Stimulated activated CD4-positive, alpha-beta T cell treated with anti-CD3 and anti-CD28 coated beads, TNF-alpha, amount 100 ng/mL, for 1 hour (primary cell): ENCODE measurements at places on chromosomes 16 and 17.

- no peak for DNase-seq
Measured at GRCh38 chr17:65780111-65780510, 218.7 kb upstream of the AXIN2 start.

DNA sequence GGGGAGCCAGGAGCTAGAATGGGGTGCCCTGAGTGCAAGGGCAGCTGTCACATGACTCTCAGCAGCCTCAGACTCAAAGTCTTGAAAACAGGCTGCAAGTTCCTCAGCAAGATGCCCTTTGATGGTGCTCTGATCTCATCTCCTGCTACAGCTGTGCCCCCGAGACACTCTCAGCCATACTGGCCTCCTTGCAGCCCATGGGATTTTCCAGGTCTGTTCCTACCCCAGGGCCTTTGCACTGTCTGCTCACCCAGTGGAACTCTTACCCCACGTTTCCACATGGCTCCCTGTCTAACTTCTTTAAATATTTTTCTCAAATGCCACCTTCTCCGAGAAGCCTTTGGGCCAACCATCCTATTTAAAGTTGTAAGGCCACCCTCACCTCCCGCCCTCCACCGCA is 146.9 kb downstream of the C16orf95 start:
- no peak for DNase-seq

DNA sequence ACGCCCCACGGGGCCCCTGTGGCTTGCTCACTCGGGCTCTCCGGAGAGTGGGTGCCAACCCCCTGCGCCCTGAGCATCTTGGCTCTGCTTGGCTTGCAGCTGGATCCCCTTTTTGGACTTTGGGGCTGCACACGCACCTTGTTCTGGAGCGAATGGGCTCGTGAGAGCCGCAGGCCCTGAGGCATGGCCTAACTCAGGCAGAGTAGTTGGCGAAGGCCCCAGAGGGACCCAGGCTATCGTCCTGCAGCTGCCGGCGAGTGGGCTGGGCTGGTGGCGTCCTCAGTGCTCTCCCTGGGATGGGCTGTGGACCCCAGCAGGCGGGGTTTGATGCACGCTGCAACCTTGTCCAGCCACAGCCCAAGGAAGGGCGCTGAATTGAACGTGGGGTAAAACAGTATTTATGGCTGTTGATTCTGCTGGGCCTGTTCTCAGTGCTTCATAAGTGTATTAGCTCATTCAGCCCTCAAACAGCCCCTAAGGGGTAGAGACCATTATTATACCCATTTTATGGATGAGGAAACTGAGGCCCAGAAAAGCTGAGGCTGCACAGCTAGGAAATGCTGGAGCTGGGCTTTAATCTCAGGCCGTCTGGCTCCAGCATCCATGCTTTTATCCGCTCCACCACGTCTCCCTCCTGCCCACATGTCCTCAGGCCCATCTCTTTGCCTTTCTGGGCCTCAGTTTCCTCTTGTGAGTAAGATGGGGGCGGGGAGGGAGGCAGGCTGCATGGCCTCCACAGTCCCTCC is 171.2 kb upstream of the CIBAR2 start:
- no peak for DNase-seq

DNA sequence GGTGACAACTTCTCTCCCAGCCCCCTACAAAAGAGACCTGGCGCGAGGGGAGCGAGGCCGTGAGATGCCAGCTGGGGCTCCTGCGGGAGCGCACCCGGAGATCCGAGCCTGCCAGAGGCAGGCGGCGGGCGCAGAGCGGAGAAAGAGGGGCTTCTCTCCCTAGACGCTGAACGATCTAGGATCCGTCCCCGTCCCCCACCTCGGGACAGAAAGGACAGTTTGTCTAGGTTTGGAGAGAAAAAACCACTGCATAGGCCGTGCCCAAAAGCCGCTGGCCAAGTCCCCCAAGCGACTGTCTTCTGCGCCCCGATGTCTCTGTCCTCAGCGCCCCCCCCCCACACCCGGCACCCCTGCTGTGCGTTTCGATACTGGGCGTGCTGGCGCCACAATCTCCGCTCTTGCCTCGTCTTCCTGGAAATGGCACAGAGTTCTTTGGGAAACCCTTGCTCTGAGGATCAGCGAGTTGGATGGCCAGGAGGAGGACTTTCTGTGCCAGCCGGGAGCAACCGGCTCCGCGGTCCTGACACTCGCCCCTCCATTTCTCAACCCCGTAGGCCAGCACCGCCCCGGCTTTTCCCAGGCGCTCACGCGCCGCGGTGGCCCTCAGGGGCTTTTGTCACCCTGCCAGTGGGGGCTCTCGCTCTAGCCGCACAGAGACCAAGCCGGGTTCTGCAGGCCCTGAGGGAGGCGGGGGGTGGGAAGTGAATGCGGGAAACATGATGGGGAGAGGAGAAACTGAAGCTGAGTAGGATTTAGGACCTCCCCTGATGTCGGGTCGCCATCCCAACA is 1.0 kb downstream of the SSTR2 start:
- DNase-seq: no peak

DNA sequence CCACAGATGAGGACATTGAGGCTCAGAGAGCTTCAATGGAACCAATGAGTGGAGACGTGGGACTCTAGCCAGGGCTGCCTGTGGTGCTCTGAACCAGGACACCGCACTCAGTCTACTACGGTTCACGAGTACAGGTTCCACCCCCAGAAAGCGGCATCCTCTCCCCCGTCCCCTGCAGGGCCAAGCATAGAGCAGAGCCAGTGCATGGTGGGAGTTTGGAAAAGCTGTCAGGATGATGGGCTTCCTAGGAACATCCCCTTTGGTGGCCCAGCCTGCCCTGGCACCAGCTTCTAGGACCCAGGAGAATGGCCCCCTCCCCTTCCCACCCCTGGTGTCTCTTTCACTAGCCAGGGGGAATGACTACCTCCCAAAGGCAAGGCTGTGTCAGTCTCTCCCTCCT is 8.4 kb downstream of the ZNF319 start:
- no peak for DNase-seq

- DNase-seq: no peak
Measured at GRCh38 chr16:26091511-26091910, 399.8 kb downstream of the HS3ST4 start.

- DNase-seq: no peak
Measured at GRCh38 chr16:75380870-75381269, 52.4 kb downstream of the CFDP1 start.

DNA sequence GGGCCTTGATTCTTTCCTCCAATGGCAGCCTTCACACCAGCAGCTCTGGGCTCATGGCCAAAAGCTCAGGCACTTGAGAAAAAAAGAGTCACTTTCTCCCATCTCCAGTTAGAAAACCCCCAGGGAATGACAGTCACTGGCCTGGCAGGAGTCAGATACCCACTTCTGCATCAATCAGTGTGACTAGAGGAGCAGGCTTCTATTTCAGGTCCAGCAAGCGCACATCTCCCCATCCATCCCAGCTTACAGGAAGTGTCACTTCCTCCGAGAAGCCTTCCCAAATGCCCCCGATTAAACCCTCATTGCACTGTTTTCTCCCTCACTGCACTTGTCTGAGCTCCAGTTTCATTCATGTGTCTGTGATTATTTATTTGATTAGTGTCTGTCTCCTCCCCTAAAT is 30.4 kb upstream of the CCL1 start:
- no peak for DNase-seq

GRCh38 chr16:58099097-58099955 is 29.9 kb downstream of the CFAP20 start:
- DNase-seq: no peak

GRCh38 chr17:333626-334396 is 18.8 kb downstream of the RPH3AL start:
- no peak for DNase-seq

DNA sequence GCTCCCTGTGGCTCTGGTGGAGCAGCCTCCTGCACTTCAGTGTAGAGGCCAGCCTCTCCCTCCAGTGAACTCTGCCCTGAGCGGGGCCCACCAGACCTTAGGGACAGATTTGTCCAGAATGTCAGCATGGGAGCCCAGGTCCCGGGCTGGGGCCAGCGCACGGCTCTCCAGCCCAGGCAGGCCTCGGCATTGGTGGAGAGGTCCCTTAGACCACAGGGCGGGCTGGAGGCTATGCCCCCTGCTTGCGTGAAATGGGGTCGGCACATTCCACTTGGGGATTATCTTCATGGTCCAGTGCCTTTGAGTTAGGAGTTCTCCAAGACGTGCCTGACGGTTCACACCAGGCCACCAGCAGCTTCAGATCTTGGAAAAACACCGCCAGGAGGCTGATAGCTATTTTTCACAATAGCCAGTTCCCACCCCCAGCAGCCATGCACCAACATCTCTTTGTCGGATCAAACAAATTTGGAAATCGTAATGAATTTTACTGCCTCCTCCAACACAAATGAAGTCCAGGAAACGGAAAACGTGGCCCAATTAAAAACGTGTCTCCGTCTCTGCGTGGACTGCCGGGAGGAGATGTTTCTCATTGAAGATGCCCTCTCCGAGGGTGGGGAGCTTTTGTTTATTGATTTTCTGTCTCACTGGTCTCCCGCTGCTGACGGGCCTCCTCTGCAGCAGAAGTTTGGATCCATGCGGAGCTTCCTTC is 110.0 kb upstream of the CIBAR2 start:
- DNase-seq: no peak

- no peak for DNase-seq
Measured at GRCh38 chr16:82639263-82639662, 12.5 kb downstream of the CDH13 start.

DNA sequence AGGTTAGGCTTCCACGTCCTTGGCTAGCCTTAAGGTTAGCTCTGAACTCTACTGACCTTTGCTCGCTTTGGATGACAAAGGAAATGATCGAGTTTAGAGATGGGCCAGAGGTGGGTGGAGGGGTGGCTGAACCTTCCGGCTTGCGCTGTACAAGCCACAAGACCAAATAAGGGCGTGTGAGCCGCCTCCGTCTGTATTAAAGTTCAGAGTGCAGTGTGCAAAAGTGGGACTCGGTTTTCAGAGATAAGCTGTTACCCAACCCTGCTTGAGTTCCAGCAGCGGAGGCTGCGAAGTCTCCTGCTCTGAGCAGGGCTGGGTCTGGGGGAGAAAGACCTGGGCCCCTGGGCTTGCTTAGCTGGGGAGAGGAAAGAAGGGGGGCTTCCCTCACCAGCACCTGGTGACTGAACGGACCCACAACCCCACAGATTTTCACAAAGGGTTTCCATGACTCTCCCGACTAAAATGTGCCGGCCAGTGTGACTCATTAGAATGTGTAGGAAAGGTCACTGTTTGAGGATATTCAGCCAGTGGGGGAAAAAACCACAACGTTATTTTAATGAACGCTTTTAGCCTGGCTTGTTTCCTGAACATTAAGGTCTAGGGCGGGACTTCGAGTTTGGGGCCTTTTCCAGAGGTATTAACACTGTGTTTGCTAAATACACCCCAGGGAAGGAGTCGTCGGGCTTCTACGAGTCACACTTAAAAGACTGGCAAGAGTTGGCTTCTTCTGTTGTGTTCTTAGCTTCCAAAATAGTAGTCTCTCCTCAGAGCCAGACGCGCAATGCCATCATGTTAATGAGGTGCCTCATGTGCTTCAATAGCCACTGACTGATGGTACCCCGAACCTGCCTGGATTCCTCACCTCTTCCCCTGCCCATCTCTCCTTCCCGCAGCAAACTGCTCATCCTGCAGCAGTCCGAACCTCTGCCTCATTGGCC is 67.0 kb downstream of the CENPV start:
- peak; percentile 45 for DNase-seq

- DNase-seq: no peak
Measured at GRCh38 chr16:78641433-78641832, 542.0 kb downstream of the WWOX start.

GRCh38 chr16:14175086-14175485 is 104.0 kb downstream of the MRTFB start:
- DNase-seq: no peak

GRCh38 chr17:74368341-74369081 is 1.2 kb downstream of the GPR142 start:
- peak; percentile 30 for DNase-seq

DNA sequence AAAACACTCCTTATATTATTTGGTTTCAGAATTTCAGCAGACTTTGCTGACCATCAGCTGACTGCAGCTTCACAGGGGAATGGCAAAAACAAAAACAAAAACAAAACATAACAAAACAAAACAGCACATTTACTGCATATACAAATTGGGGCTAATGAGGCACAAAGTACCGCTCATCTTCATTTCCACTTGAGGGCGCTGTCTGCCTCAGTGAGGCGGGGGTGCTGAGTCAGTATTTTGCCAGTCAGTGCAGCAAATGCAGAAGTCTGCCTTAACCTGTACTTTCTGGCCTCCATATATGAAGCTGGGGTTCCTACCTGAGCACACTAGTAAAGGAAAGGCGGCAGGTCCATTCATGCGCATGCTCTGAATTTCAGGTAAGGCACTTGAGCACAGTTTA is 13.5 kb upstream of the DYNLRB2 start:
- no peak for DNase-seq

- no peak for DNase-seq
Measured at GRCh38 chr17:50303051-50303450, 28.8 kb downstream of the TMEM92 start.

- DNase-seq: no peak
Measured at GRCh38 chr17:34797720-34798119, 163.5 kb downstream of the CCT6B start.

DNA sequence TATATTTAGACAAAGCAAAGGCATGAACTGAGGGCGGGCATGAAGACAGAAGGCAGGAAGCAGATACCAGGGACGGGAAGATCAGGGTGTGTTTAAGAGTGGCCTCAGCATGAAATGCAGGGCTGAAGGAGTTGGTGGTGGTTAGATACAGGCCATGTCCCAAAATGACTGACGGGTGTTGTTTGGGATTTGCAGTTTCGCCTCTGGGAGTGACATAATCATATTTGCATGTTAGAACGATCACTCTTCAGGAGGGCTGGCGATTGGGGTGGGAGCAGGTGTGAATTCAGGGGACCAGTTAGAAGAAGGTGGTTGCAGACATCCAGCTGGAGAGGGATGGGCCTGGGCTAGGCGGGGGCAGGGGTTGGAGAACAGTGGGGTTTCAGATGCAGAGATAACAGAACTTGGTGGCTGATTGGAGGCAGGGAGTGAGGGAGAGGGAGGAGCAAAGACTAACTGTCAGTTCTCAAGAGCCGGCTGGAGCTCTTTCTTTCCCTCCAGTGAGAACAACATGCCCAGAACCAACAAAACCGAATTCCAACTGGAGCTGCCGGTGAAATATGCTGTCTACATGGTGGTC is 27.2 kb upstream of the ITGAX start:
- DNase-seq: no peak

DNA sequence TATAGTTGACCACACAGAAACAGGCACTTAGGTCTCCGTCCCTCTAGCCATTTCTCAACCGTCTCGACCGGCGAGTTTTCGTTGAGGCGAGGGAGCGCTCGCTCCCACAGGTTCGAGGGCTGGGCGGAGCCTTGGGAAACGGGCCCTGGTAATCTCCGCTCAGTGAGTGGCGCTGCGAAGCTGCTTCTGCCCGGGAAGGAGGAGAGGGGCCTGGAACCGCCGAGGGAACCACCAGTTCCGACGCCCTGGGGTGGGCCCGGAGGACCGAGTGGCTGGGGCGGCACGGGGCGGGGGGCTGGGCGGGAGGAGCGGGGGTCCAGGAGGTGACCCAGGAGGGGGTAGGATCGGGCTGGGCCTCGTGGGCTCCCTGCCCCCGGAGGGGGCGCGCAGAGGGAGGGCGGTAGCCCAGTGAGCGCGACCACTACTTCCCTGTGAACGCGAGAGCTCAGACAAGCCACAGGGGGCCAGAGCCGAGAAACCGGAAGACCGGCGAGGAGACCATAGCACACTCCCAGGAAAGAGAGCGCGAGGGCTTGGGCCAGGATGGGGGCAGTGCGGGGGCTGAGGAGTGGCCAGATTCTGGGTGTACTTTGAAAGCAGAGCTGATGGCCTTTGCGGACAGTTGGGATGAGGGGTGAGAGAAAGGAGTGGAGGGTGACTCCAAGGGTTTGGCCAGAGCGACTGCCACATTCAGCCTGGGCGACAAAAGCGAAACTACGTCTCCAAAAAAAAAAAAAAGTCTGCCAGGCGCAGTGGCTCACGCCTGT is 29.9 kb upstream of the ARL4D start:
- DNase-seq: no peak
